ENCODE measurements at places on chromosomes 5 and 9.
A peak's percentile ranks its signal among the peaks of the same experiment; 100 is the strongest.

GRCh38 chr9:109730228-109730627 lies 49.8 kb upstream of the PALM2AKAP2 start:
- no peak for DNase-seq

GRCh38 chr9:114026335-114026734 lies 51.8 kb downstream of the AMBP start:
- DNase-seq: no peak

DNA sequence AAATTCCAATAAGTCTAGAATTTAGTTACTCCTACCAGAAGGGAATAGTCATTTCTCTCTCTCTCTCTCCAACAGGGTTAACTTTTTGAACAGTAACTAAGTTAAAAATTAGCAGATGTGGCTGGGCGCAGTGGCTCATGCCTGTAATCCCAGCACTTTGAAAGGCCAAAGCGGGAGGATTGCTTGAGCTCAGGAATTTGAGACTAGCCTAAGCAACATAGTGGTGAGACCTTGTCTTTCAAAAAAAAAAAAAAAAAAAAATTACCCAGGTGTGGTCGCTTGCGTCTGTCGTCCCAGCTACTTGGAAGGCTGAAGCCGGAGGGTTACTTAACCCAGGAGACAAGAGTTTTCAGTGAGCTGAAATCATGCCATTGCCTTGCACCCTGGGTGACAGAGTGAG lies 639.7 kb downstream of the PTPRD start:
- no peak for DNase-seq

DNA sequence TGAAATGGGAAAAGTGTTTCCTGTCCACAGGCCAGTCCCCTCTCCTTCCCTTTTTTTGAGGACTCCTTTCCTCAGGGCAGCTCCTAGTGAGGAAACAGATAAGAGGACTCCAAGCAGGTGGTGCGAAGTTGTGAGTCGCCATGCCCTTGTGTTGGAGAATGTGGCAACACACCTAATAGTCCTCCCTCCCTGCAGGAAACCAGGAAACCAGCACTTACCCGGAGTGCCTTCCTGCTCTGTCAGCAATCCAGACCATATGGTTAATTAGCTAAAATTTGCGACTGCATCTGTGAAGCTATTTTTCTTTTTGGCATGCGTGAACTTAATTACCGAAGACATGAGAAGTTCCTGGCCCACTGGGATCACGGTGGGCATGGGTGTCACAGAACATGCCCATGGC lies 69.9 kb downstream of the TRIM32 start:
- DNase-seq: no peak

GRCh38 chr5:91487420-91487819 lies 104.3 kb upstream of the ARRDC3 start:
- no peak for DNase-seq

DNA sequence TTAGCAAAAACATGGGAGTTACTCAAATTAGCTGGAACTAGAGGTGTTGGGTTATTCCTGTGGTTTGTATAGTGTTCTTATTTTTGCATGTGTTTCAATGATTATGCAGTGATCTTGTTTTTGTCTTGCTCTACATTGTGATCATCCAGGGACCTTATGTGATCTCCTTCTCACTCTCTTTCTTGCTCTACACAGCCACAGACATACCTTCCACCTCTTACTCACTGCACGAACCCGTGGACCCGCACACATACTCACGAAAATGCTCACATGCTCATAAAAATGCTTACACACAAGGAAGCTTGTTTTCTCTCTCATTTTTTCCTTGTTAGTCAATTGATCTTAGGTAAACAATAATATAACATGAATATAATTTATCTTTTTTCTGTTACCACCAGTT lies 187.1 kb downstream of the KDM4C start:
- DNase-seq: no peak

DNA sequence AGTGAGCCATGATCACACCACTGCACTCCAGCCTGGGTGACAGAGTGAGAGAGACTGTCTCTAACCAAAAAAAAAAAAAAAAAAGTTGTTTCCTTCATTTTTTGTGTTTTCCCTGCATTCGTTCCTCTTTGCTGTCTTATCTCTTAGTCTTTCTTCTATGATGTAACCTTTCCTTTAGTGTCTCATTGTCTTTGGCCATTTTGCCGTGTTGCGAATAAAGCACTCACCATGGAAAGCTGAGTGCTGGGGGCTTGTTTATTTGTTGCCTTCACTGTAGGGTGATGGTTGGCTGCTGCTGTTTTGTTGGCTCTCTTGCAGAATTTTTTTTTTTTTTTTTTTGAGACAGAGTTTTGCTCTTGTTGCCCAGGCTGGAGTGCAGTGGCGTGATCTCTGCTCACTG lies 7.7 kb downstream of the EHMT1 start:
- DNase-seq: no peak

GRCh38 chr5:116452774-116453368 lies 121.8 kb downstream of the SEMA6A start:
- peak; percentile 2 for DNase-seq

DNA sequence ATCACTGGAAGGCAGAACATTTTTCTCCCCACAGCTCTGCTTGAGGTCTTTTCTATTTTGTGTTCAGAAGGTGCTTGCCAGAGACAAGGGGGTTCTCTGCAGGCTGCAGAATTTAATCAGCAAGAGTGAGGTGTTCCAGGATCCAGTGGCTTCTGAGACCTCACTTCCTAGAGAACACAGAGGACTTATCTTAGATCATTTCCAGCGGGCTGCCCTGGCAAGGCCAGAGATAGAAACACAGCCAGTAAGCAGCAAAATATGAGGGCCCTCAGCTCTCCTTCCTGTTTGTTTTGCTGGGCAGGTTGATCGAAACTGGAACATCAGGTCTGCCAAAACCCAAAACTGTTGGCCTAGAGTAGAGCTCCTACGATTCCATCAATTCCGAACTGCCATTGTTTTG lies 187.3 kb downstream of the DIRAS2 start:
- no peak for DNase-seq

- DNase-seq: no peak
Observed at GRCh38 chr9:81373294-81373693, 316.1 kb downstream of the TLE1 start.

DNA sequence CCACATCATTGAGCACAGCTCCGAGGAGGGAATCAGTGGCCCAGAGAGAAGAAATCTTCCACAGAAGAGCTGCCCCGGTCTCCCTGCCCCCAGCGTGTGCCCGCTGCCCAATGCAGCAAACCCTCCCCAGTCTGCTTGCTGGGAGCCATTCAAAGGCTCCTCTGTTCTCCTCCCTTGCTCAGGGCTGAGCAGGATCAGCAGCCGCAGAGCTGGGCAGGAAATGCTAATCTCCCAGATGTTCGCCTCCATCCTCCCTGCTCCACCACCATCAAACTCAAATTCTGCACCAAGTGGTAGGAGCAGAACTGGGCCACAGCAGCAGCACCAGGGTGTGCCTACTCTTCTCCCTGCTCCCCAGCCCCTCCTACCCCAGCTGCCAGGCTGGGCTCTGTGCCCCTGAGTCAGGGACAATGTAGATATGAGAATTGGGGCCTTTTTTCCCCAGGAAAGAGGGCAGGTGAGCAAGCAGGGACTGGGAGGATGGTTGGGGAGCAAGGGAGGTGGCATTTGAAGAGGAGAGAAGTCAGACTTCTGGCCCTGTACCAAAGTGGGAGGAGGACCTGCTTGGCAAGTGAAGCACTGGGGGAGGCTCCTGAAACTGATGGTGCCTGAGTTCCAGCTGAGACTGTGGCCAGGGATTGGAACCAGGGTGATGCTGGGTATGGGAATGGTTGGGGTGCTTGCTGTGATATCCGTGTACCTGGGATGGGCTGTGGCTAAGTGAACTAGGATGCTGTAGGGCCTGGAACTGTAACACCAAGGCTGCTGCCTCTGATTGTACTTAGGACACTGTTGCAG lies 1.9 kb upstream of the PCDH1 start:
- no peak for DNase-seq

- DNase-seq: no peak
Observed at GRCh38 chr9:35665471-35665818, 450 bp upstream of the ARHGEF39 start.

DNA sequence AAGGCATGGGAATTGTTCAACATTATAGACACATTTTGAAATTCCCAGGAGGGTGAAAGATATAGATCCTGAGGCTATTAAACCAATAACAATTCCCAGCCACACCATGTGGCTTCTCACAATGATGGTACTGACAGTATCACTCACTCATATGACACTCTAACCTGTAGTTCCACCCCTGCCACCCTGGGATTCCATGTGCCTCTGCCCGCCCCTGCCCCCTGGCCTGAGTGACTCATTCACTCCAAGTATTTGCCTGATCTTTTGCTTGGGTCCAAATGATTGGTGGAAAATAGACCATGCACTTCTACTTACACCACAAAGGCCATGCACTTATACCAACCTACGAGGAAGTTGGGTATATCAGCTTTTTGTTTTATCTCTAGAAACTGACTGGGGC lies 305.2 kb upstream of the DAB2 start:
- DNase-seq: no peak

DNA sequence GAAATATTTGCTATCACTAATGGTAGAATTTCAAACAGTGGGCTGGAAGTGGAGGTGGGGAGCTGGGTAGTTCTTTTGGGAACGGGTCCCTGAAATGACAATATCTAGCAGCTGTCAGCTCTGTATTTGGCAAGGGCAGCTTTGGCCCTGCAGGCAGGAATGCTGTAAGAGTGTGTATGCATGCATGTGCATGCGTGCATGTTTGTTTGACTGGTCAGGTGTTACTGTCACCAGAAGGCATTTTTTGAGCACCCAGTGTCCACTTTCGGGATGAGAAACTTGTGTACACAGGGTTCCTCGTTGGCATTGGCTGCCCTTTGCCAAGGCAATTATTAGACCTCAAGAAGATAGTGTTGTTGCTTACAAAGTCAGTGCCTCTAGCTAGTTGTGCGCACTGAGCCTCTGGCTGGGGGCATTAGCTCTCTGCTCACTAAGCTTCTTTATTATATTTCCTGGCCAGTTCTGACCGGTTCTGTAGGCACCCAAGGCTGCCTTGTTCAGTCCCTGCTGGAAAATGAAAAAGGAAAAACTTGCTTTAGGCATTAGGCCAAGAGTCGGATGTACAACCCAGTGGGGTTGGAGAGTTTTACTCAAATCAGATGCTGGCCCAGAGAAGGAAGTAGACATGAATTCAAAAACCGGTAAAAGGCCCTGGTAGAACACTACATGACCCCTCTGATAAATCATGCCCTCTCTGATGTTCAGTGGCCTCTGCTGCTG lies 2.0 kb downstream of the CYFIP2 start:
- DNase-seq: no peak

DNA sequence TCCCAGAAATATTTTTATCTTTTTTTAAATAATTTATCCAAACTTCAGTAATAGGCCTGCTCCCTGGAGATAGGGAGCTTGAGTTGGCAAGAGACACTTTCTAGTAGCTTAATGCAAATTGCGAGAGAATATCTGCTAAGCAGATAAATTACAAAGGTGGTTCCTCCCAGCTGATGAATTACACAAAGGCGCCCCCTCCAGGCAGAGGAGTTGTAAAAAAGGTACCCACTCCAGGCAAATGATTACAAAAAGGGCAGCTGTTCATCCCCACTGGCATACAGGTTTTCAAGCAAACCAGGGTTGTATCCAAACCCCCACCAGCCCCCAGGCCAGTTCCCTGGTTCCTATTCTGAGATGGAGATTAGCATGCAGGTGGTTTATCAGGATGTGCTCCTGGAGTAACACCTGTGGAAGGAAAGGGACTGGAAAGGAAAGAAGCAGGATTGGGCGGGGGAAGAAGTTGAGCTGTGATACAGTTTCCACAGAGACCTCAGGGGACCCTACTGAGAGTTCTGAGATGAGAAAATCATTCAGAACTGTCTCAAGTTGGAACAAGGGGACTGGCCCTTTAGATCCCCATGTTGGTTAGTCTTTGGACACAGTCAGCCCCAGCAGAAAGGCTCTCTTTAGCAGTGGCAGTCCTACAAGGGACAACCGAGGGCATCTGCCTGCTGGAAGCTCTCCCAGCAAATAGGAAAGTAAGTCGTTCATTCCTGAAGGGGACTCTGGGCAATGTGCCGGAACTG lies 25.5 kb downstream of the ESM1 start:
- peak; percentile 33 for DNase-seq

GRCh38 chr9:27109621-27110020 lies 596 bp downstream of the TEK start:
- no peak for DNase-seq

DNA sequence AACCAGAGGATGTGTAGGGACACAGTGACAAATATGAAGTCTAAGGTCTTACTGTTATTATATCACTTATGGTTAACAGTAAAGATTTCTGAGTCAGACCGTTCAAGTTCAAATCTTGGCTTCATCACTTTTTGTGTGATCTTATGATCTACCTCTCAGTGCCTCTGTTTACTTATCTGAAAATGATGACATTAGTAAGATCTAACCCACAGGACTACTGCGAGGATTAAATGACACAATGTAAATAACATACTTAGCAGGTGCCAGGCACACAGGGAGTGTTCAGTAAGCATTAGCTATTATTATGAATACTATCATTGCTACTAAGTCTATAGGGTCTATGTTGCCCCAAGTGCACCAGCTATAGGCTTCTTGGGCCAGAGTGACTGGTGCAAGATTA lies 2.0 kb downstream of the IRF1 start:
- no peak for DNase-seq

DNA sequence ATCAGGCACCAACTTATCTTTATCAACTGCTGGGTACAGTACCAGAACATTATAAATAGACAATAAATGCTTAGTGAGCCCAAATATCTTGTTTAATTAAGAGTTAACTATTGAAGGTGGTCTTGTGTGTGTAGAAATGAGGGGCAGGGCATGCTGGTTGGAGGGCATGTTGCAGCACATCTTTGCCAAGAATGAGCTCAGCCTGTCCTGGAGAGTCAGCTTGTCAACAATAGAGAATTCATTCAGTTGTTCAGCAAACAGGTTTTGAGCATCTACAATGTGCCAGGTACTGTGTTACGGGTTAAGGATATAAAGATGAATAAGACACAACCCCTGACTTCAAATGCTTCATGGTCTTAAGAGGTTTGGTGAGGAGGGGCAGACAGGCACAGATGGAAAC lies 19.2 kb upstream of the F2RL1 start:
- DNase-seq: no peak

GRCh38 chr5:132426525-132427138 lies 57.1 kb downstream of the SLC22A5 start:
- DNase-seq: peak; percentile 94

DNA sequence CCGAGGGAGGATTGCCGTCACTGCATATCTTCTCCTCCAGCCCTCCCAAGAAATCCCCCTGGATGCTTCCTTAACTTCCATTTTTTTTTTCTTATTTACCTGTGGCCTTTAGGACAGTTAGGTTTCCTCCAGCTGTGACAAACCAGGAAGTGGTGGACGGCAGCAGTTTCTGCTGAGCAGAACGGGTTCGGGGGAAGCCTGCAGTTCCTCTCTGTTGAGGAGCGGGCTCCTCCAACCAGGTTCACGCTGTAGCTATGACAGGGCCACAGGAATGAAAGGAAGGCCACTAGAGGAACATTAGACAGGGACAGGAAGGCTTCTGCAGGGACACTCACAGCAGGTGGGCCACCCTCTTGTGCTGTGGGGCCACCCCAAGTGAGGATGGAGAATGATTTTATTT lies 76.7 kb upstream of the SYK start:
- no peak for DNase-seq

- no peak for DNase-seq
Observed at GRCh38 chr5:14450018-14450524, 131.5 kb upstream of the OTULINL start.

All from suppressor macrophage treated with lipopolysaccharide for 4 hours (primary cell).